ENCODE measurements at places on chromosomes 1 and 21.

GRCh38 chr1:8858888-8859706, 19.4 kb downstream of the ENO1 start:
- peak; percentile 60 for DNase-seq

DNA sequence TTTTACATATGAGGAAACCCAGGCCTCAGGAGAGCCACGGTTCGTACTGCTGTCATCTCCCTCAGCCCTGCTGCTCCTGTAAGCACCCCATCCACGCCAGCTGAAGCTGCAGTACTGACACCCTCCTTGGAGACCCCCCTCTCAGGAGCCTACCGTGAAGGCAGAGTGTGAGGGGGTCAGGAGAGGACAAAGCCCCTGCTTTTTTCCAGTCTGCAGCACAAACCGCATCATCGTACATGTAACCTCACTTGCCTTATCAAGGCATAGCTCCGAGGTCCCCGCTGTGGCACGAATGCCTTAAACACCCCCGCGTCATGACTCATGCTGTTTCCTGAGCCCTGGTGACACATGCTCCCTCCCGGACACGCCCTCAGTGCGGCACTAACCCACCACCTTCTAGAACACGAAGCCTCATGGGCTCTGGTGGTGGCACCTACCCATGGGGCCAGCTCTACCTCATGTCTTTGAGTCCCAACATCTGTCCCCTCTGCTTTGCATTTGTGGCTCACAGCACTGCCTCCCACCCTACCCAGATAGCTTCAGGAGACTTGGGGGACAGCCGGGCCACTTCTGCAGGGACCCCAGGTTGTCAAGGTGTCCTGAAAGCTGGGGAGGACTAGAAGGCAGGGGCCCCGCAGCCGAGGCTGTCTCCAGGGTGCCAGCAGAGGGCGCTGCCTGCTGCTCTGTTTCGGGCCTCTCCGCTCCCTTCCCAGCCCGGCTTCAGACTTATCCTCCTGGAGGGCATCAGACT, 4.9 kb downstream of the SH3BGRL3 start:
- DNase-seq = peak; percentile 95

DNA sequence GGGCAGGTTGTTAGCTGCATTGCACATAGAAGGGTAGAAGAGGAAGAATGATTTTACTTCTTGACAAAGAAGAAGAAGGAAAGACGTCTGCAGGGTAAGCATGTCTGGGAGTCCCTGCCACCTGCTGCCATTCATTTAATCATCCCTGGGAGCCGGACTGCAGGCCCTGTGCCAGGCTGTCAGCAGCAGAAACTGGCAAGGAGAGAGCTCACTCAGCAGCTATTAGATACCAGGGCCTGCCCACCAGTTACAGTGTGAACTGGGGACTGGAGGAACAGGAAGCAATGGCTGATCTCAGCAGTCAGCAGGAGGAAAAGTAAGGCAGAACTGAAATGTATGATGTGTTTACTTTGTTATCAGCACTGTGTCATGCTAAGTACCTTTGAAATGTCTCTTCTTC, 75.7 kb upstream of the C1orf87 start:
- DNase-seq = no peak

GRCh38 chr1:52179073-52179472, 37.2 kb downstream of the ZFYVE9 start:
- DNase-seq = no peak

DNA sequence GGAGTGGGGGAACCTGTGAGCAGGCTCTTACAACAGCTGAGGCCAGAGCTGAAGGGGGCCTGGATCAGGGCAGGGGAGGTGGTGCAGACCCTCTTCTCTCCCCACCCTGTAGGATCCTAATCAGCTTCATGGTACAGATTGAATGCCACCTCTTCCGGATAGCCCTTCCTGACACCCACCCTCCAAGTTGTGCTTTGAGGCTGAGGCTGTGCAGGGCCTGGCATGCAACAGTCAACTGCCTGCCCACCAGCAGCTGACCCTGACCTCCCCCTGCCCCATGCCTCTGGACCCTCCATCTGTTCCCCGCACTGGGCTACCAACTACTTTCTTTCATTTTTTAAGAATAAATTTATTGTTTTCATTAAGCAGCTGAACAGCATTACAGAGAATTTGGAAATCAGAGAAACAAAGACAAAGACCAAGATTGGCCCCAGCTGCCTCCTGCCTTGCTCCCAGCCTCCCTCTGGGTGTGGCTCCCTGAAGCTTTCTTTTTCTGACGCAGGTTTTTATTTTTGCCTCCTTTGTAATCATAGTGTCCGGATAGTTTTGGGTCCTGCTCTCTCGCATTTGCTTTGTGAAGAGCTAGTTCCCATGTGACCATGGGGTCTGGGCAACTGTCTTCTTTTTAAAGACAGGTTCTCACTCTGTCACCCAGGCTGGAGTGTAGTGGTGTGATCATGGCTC, 12.8 kb downstream of the ZNF362 start:
- no peak for DNase-seq

DNA sequence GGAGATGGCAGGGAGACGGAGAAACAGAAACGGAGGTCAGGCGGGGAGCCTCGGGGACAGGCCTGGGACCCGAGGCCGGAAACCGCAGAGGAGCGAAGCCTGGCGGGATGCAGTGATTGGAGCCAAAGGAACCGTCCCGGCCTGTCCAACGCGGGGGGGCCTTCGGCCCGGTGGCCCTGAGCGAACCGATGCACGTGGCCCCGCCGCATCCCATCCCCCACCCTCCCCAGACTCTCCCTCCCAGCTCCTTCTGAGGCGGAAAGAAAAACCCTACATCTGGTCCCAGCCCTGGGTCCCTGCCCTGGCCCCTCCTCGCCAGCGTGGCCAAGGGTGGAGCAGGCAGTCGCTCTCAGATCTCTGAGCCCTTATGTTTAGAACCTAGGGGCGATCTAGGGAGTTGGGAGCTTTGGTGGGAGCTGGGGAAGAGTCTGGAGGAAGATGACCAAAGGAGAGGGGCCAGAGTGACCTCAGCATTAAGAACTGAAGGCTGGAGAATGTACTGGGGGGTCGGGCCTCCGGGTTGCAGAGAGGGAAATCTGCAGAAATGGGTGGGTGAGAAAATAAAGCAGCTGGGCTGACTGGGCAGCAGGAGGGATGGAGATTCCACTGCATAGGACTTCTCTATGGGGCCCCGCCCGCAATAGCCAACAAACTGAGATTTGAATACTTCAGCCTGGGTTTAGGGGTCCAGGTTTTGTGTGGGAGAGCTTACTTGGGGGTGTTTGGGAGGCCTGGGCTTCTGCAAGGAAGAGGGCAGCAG, 1.5 kb upstream of the CRABP2 start:
- DNase-seq = peak; percentile 89

DNA sequence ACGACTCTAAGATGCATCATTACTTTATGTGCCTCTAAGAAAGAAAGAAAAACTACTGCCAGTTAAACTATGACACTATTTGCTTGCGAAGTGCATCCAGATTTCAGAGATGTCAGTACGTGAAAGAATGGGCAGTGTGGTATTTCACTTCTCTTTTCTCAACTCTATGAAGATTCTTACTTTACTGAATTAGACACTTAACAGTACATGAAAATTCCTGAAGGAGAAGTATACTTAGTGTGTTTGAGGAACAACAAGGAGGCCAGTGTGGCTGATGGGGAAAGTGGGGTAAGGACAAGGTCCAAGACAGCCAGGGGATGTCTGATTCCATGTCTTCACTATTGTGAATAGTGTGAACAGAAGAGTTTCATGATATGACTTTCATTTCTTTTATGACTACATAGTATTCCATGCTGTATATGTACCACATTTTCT, 53.9 kb upstream of the HSD17B7 start:
- DNase-seq = no peak

DNA sequence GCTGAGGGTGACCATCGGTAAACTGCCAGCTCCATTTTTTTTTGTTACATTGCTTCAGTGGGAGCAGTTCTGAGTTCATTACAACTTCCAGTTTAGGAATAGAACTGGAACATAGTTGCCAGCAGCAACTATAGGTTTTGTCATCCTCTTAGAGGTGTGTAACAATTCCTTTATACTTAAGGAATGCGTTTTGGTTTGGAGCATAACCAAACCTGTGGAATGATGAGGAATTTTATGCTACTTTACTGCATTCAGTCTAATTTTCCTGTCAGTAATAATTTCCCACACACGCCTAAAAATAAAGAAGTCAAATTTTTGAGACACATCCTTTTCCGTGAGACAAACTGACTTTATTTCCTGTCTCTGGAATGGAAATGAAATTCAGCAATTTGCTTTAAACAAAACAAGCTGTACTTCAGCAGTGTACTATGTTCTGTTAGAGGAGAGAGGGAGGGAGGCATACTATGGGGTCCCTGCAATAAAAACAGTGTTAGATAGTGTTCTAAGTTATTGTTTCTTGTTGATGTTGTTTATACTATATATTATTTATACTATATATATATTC, 4.8 kb upstream of the AMPD1 start:
- DNase-seq = no peak

- DNase-seq = peak; percentile 15
Observed at GRCh38 chr1:109884242-109884891, 26.3 kb upstream of the CSF1 start.

- DNase-seq = no peak
Observed at GRCh38 chr1:21341022-21341421, 50.8 kb upstream of the ECE1 start.

- DNase-seq = peak; percentile 89
Observed at GRCh38 chr1:19644681-19645410, 735 bp downstream of the NBL1 start.

DNA sequence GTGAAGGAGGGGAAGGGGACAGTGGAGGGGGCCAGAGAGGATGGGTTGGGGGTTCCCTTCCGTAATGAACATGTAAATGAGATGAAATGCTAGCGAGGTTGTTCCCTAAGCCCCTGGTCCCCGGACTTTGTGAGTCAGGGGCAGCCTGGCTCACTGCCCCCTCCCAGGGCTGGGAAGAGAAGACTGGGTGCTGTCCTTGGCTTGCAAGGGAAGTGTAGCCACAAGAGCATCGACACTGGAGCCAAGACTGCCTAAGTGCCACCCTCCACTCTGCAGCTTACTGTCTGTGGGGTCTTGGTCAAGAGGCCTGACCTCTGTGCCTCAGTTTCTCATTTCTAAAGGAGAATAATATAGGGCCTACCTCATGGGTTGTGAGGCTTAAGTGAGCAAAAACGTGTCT, 483 bp downstream of the PEAR1 start:
- DNase-seq = no peak

DNA sequence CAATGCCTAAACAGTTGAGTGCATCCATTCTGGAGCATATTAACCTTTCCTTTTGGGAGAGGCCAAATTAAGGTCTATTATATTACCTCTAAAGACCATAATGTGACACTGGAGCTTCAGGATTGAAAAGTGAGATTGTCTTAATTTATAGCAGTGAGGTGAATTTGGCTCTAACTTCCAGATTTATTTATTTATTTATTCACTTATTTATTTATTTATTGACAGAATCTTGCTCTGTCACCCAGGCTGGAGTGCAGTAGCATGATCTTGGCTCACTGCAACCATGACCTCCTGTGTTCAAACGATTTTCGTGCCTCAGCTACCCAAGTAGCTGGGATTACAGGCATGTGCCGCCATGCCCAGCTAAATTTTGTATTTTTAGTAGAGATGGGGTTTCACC, 19.1 kb downstream of the ZCCHC17 start:
- no peak for DNase-seq

- peak; percentile 43 for DNase-seq
Observed at GRCh38 chr1:224632921-224633321, 16.8 kb downstream of the CNIH3 start.

GRCh38 chr1:192539297-192540092, 36.1 kb upstream of the RGS1 start:
- no peak for DNase-seq

DNA sequence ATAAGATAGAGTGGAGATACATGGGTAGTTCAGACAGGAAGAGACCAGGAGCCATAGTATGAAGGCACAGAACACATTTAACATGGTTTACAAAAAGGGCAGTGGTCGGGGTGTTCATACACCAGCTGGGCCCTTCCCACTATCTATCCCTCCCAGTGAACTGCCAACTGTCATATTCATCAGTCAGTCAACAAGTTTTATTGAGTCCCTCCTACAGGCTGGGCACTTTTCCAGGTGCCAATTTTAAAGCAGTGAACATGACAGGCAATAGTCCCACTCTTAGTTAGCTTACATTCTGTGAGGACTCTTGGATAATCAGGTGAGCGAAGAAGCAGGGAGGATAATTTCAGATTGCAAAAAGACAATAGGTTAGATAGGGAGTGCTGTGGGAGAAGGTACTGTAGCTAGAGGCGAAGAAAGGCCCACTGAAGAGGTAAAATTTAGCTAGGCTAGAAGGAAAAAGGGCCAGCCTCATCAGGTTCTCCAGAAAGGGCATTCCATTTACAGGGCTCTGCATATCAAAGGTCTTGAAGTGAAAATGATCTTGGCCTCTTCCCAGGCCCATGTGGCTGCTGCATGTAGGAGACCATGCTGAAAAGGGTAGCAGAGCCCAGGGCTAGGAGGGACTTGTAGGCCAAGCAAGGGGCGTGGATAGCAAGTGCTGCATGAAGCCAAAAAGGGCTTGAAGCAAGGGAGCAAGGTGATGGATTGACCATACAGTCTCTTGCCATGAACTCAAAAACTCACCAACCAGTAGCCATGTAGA, 274.7 kb upstream of the SNX7 start:
- DNase-seq = no peak

DNA sequence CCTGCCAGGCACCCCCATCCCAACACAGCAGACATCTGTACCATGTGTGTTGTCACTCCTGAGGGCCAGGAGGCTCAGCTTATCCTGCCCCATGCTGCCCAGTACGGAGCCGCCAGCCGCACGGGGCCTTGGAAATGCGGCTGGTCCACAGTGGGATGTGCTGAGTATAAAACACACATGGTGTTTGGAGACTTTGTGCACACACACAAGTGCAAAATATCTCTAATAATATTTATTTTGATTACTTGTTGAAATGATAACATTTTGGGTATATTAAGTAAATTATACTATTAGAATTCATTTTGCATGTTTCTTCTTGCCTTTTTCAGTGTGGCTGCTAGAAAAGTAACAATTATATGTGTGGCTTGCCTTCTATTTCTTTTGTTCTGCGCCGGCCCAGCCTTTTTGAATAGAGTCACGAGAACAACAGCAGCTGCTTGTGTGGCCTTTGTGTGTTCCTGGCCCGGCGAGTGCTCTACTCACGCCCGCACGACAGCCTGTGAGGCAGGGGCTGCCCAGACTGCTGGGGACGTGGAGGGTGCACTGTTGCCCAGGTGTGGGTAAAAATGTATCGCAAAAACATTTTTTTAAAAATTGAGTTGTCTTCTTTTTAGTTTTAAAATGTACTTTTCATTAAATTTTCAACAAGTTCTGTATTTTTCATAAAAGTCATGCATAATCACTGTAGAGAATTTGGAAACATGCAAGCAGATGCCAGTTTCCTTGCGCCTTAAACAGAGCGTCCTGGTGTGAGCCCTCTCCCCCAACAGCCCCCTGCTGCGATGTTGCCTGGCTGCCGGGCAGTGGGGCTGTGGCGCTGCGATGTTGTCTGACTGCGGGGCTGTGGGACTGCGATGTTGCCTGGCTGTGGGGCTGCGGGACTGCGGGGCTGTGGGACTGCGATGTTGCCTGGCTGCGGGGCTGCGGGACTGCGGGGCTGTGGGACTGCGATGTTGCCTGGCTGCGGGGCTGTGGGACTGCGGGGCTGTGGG, 35.5 kb downstream of the COQ8A start:
- DNase-seq = peak; percentile 70

DNA sequence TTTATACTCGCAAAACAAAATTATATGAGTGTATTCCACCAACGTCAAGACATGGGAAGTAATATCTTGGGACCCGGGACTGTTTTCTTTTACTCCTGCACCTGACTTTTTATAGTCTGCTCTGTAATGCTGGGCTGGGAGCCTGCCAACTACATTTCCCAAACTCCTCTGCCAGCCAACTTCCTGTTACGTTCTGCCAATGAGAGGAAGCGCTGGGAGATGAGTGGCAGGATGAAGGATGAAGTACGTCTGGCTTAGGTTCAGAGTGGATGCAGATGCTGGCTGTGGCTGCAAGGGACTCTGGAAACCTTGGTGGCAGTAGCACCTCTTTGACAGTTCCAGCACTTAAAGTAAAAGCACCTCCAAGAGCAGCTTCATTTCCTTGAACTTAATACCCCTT, 59.6 kb downstream of the USP24 start:
- no peak for DNase-seq

All from H7 (cell line).